NCI-H2227 treated with DMSO at 0.1 percent for 48 hours (cell line): ENCODE measurements at places on chromosomes 6 and 20.

DNA sequence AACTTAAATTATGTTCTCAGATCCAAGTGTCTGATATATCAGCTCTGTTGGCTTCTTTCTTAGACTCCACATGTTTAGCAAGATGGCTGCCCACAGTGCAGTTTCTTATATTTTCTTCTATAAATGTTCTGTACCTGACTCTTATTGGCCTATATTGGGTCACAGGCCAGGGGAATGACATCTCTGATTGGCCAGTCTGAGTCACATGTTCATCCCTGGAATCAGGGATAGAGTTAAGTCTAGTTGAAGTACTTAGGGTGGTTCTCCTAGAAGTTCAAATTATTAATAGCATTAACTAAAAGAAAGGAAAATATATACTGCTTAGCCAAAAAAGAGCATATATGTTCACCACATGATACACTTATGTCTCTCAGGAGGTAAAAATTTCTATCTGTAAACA, 105.3 kb upstream of the SLC22A16 start:
- no peak for DNase-seq

GRCh38 chr6:44245391-44245911, 1.4 kb upstream of the HSP90AB1 start:
- DNase-seq: no peak

- DNase-seq: no peak
These were observed 46.3 kb downstream of the MDFI start for GRCh38 chr6:41684311-41685180.

GRCh38 chr6:20575125-20575524, 40.9 kb downstream of the CDKAL1 start:
- no peak for DNase-seq

DNA sequence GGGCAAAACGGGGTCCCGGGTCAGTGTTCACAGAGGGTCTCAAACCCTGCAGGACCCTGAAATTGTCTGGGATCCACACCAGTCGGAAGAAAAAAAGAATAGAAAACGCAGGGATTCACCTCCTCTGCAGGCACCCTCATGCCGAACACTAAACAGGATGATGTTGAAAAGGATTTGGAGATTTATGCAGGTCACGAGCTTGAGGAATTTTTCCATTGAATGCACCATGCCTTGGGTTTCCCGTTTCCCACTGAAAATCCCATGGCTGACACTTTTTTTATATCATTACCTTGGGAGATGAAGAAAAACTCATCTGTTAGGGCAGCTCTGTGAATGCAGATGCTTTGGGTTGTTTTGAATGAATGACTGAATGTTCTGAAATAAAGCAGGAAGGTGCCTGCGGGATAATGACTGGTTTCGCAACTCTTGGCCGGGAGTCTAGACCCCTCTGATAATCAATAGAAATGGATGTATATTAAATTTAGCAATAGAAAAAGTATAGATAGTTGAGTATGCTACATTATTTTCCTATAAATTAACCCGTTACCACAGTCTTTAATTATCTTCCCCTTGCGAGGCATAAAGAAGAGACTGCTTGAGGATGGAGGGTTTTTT, 147.5 kb upstream of the AFDN start:
- no peak for DNase-seq

- no peak for DNase-seq
These were observed 135.1 kb downstream of the AGPAT4 start for GRCh38 chr6:161138543-161139303.

DNA sequence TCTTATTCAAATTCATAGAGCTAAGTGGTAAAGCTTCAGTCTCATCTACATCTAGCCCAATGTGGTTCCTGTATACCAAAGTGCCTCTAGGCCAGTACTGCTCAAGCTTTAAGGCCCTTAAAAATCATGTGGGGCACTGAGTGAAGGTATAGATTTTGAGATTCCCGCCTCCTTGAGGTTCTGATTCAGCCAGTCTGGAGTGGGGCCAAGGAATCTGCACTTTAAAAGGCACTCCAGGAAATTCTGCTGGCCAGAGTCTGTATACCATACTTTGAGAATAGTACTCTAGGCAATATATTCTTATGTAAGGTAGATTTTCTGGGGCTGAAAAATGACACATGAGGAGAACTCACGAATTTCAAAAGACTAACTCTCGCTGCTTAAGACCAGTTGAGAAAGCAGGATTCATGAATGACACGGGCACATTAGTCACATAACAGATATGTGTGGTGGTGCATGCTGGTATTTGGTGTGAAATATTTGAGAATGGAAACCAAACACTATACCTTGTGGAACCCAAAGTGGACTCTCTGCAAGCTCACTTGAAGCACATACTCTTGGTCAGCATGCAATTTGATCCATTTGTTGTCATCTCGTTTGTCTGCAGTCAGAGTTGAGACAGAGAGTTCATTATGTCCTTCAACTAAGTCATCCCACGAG, 47.6 kb upstream of the SIM1 start:
- no peak for DNase-seq

DNA sequence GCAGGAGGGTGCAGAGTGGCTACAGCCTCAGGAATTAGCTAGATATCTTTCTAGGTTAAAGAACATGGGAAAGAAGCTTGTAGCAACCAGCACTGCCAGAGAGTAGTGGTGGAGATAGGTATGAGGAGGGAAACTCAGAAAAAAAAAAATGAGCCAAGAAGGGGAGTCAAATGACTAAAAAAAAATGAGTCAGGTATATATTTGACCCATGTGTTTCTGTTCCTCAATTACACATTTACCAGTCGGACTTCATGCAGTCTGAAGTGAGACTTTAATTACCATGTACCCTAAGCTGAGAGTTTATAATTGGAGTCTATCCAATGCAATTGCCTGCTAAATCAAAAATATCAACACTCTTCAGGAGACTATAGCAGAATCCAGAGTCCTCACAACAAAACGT, 964.6 kb downstream of the HACE1 start:
- DNase-seq: no peak

- DNase-seq: no peak
These were observed 11.0 kb downstream of the TTBK1 start for GRCh38 chr6:43254138-43254817.

DNA sequence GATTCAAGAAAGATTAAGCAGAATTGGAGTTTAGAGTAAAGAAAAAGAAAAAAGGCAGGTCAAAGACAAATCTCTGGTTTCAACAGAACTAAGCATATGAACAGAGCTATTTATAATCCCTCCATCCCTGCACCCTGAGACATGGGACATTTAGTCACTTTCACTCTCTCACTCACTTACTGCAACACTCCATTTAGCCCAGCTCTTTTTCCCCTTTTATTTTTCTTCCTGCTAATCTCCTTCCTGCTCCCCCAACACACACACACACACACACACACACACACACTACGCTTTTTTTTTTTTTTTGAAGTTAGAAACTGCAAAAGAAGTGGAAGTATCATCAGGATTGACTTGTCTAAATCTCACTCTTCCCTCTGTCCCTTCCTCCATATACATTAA, 45.1 kb upstream of the TBC1D7 start:
- DNase-seq: no peak

DNA sequence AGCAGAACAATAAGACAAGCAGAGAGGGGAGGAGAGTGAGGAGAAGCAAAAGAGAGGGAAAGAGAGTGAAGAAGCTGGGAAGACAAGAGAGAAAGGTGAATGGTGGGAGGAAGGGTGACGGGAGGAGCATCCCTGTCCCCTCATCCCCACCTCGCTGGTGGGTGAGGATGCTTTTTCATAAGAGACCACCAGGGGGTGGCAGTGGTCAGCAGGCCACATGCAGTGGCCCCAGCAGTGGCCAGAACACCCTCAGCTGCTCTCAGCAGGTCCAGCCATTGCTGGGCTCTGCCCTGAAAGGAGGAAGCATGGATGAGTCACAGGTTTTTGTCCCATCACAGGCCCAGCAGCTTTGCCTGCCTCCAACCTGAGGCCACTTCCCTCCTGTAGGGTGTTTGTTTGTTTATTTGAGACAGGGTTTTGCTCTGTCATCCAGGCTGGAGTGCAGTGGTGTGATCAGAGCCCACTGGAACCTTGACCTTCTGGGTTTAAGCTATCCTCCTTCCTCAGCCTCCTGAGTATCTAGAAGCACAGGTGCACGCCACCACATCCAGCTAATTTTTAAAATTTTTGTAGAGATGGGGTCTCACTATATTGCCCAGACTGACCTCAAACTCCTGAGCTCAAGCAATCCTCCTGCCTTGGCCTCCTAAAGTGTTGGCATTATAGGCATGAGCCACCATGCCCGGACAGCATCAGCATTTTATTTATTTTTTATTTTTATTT, 24.0 kb downstream of the FGD2 start:
- no peak for DNase-seq

- no peak for DNase-seq
These were observed 92.0 kb upstream of the FRMD1 start for GRCh38 chr6:168170841-168171601.

DNA sequence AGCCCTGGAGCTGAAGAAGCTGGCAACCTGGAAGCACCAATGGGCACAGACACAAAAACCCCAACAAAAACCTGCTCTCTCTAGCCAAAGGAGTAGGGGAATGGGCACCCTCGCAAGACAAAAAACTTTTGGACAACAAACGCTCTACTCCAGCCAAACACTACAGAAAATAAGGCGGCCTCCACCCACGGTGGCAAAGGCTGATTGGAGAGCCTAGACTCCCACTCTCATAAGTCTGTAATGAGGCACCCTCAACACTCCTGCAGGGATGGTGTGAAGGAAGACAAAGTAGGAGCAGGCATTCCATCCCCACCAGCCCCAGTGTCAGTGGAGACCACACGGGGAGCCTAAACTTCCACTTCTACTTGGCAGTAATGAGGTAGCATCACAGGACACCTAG, 8.8 kb downstream of the TTI1 start:
- DNase-seq: no peak

- DNase-seq: no peak
These were observed 81.3 kb downstream of the SAMD5 start for GRCh38 chr6:147589739-147590250.

GRCh38 chr6:2384528-2384927, 139.1 kb upstream of the GMDS start:
- DNase-seq: no peak

GRCh38 chr6:25413207-25413905, 134.2 kb downstream of the CARMIL1 start:
- DNase-seq: no peak

DNA sequence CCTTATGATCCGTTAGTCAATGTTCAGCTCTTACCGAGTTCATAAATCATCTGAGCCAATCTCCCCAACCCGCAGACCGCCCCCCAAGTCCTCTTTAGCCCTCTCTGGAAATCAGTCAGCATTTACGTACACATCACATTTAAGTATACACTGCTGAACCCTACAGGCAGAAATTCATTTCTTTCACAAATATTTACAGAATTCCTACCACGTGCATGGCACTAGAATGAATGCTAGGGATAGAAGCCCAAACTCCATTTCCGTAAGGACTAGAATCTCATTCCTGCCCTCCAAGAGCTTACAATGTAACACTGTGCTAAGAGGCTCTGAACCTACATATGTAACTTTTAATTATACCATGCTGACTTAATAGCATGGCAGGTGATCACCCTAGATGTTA, 1.8 kb downstream of the OSER1 start:
- no peak for DNase-seq

DNA sequence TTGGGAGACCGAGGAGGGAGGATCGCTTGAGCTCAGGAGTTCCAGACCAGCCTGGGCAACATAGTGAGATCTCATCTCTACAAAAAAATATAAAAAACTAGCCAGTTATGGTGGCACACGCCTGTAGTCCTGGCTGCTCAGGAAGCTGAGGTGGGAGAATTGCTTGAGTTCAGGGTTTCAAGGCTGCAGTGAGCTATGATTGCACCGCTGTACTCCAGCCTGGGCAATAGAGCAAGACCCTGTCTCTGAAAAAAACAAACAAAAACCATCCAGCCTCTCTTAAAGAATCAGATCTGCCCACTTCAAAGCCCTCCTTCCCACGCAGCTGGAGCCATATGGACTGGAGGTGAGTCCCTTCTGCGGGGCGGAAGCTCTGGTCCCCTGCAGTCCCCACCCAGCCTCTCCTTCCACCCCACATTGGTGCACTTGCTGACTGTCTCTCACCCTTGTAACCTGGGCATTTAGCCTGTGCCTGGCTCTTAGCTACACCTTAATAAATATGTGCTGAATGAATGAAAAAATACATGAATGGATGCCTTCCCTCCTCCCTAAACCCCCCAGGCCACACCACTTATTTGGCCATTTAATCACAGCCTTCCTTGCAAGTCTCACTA, 7.2 kb upstream of the PARD6B start:
- no peak for DNase-seq

- DNase-seq: no peak
These were observed 181.0 kb downstream of the ZFP64 start for GRCh38 chr20:52010541-52010940.

DNA sequence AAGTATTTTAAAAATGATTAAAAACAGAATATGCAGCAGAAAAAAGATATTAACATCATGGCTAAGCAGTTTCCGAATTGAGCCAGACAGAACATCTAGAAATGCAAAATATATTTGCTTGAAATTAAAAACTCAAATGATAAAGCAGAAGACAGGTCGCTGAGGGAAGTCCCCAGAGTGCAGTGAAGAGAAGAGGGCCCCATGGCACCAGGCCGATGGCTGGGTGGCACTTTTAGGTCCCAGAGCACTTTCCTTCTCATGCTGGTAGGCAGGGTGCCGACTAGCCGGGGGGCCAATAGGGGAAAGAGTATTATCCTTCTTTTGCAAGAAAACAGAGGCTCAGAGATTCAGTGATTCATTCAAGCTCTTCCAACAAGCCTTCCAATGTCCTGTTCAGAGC, 58.9 kb downstream of the MYH7B start:
- DNase-seq: no peak
